ENCODE measurements at places on chromosomes 6 and 20.

DNA sequence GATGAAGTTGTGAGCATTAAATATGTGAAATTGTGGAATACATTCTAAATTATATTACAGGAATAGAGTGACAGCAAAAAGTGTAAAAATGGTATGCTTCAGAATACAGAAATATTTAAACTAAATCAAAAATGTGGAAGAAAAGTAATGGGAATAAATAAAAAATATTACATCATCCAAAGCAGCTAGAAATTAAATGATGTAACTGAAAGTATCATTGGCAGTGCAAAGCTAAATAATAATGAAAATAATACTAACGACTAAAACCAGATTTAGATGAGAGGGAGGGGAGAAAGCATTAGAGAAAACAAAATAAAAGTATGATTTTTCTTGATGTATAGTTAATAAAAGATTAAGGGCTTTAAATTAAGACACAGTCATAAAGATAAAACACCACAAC lies 1104.0 kb downstream of the EPHA7 start:
- no peak for DNase-seq

DNA sequence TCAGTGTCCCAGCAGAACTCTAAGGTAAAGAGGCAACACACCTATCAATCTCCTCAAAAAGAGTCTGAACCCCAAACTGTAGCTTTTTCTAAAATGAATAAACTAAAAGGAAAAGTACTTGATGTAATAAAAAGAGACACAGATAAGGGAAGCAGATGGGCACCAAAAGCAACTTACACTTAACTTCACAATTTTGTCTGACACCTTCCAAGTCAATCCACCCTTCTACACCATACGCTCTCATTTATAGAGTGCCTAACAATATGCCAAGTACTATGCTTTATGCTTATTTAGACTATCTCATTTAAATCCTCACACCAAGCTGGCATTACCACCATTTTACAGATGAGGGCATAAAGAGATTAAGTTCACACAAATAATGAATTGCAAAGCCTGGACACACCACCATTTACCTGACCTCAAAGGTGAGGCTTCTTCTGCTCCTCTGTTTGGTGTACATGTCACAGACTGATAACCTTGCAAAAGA lies 90.6 kb upstream of the DST start:
- no peak for DNase-seq

GRCh38 chr20:43459022-43459942 lies 1.6 kb downstream of the SRSF6 start:
- no peak for DNase-seq

GRCh38 chr6:169933839-169934698 lies 182.6 kb downstream of the ERMARD start:
- peak; percentile 81 for DNase-seq

DNA sequence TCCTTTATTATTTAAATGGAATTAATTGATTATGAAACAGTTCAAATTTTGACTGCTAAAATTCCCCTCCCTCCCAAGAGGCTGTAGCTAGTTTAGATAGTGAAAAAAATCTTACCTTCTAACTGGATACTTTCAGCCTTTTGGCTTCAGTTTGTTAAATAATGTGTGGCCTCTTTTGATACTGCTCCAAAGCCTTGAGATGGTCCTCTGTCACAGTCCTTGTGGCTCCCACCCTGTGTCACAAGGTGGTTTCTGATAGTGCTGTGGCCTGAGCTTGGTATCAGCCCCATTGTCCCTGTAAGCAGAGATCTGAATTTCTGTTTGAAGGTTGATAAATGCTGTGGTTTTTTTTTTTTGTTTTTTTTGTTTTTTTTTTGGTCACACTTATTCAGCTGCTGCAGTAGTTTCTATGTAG lies 20.8 kb downstream of the PANK2 start:
- no peak for DNase-seq

GRCh38 chr6:110270165-110270564 lies 88.0 kb downstream of the METTL24 start:
- DNase-seq = no peak

GRCh38 chr6:131003488-131004386 lies 59.3 kb downstream of the EPB41L2 start:
- DNase-seq = no peak

DNA sequence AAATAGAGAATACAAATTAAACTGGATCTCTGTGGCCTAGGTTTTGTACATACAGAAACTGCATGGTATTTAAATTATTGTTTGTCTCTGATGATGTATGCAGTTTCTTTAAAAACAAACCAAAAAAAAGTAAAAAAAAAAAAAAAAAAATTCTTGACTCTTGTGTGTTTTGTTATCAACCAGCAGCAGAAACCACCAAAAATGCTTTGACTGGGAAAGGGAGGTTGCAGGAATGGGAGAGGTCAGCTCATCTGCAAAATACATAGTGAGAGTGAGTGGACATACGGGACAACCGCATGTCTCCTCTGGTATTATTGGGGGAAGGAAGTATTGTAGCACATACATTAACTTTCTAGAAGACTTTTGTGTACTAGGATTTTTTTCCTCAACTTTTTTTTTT lies 38.0 kb downstream of the TBC1D7 start:
- no peak for DNase-seq

GRCh38 chr20:16206817-16207216 lies 366.4 kb downstream of the KIF16B start:
- DNase-seq = no peak

DNA sequence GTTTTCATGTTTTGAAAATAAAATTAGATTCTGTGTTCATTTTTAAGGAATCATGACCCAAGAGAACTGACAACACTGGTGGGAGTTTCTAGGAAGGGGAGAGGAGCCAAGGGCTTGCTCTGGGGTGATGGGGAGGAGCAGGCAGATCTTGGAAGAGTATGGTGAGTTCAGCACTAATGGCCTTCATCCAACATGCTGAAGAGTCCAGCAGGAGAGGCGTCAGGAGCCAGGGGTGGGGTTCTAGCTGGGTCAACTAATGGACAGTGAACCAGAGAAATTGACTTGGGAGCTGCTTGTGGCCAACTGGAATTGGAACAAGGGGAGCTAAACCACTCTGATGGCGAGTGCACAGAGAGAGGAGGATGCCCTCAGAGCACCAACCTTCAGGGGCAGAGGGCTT lies 107.1 kb downstream of the MRPL14 start:
- peak; percentile 67 for DNase-seq
